ENCODE measurements at places on chromosomes 6 and 20.

GRCh38 chr20:36717657-36718056 is 28.2 kb downstream of the NDRG3 start:
- no peak for DNase-seq

GRCh38 chr6:155340464-155341129 is 26.3 kb upstream of the TFB1M start:
- DNase-seq, result no peak

DNA sequence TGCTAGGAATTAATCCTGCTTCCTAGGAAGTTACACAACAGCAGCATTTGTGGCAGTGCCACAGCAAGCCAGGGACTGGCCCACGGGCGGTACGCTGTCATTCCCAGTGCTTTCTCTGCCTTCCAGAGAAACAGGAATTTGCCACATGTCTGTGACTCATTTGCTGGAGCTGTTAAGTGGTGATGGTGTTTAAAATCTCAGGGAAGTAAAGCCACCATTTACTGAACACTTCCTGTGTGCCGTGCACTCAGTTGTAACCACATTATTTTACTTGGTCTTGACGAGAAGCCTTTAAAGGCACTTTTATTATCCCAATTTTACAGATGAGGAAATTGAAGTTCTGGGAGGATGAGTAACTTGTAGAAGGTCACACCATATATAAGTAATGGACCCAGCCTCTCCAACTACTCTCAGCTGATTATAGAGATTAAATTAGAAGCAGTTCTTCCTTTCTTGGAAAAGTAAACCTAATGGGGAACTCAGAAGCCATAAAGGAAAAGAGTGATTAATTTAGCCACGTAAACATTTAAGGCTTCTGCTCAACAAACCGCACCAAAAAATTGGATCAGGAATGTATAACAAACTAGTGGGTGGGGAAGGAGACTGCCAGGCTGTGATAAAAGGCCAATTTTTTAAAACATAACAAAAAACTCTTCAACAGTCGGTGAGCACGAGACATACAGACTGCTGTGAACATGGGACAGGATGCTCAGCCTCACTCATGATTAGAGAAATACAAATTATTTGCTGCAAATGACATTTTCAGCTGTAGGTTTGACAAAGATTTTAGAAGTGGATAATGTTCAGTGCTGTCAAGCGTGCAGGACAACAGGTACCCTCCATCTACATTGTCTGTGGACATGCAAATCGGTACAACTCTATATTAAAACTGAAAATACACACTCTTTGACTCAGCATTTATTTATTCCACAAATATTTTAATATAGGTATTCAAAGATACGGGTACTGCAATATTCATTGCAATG is 311.2 kb downstream of the NRN1 start:
- no peak for DNase-seq

DNA sequence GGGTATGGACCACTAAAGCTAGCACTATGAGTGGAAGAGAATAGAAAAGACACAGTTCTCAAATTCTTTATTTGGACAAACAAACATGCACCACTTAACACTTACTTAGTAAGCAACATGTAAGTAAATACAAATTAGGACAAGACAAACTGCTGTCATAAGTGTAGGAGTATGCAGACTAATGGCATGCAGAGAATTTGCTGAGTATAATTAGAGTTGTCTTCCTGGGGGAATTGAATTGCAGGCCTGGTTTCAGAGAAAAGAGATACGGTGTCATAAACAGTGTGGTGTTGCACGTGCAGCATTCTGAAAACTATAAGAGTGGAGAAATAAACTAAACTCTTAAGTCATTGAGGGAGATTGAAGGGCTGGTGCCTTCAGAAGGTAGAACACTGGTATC is 125.2 kb upstream of the EYA4 start:
- DNase-seq, result no peak

- no peak for DNase-seq
Observed at GRCh38 chr6:76000629-76001028, 71.8 kb downstream of the IMPG1 start.

GRCh38 chr6:13398421-13398994 is 70.2 kb upstream of the TBC1D7 start:
- no peak for DNase-seq

DNA sequence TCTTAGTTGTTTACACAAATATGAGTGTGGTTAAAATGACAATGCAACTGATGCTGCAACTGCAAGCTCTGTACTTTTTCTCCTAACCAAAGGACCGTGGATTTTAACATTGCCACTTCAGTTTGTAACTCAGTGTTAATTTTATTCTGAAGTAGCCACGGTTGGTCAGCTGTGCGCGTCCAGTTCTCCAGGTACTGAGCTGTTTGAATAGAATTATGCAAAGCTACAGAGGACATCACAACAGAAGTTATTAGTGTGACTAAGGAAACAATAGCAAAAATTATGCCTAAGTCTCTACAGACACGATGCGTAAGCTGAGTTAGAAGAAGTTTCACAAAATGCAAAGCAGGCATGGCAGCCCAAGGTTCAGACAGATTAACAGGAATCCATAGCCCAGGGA is 4.4 kb upstream of the ABHD12 start:
- DNase-seq, result no peak

GRCh38 chr6:95094751-95095663 is 482.3 kb upstream of the MANEA start:
- no peak for DNase-seq

DNA sequence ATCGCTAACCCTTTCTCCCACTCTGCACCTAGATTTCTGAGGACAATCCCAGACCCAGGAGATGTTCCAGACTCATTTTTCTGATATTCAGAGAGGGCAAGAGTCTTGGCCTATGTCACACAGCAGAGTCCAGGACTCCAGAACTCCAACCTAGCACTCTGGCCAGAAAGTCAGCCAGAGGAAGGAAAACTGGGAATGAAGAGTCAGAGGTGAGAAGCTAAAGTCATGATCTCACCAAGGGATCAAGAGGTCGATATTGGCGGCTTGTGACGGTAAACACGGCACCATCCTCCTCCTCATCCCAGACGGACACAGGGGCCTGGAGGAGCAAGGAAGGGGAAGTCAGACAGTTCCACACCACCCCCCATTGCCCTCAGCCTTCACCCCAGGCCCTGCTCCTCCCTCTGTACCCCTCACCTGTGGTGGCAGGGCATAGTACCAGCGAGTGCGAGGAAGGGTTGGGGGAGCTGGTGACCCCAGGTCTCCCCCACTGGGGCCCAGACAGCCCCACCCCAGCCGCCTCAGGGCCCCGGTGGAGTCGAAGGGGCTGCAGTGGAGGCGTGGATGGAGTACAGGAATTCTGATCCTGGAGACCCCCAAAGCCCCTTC is 1.8 kb downstream of the RGL2 start:
- DNase-seq, result no peak

DNA sequence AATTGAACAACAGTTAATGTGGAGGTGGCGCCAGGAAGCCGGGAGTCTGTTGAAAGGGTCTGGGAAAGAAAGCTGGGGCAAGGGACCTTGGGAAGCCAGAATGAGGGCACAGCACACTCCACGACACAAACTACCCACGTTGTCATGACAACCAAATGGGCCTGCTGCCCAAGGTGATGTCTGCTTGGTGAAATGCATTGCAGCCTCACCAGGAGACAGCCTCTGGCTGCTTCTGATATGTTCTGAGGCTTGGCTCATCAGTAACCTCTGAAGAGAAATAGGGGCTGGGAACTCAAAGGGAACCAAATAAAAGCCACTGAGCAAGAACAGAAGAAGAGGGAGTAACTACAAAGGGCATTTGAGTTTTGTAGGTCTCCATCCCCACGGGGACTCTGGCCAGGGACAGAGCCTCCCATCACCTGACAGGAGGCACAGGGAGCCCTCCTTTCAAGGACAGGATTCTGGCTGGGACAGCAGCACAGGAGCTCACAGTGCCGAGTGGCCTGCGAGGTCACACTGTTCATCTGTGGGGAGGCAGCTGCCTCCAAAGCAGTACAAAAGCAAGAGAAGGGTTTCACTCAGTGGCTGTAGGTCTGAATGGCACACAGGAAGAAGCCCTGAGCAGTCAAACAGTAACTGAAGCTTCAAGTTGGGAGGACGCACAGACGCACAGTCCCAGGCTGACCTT is 44.6 kb upstream of the KCNK16 start:
- DNase-seq, result no peak

- no peak for DNase-seq
Observed at GRCh38 chr20:54026295-54027064, 43.9 kb downstream of the BCAS1 start.

DNA sequence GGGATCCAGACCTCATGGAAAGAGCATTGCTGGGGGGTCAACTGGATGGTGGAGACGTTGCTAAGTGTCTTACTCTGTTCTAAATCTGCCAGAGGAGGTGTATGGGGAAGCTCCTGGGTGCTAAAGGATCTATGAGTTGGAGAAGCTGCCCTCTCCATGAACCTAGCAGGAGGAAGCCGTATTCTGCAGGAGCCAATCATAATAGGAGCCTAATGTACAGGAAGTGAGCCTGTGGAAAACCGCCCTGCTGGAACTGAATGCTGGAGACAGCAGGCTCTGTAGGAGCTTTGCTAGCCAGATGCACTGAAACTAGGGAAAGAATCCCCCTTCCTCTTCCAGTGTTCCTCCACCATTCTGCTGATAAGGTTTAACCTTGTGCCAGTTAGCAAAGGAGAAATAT is 10.9 kb downstream of the CASP8AP2 start:
- DNase-seq, result no peak

DNA sequence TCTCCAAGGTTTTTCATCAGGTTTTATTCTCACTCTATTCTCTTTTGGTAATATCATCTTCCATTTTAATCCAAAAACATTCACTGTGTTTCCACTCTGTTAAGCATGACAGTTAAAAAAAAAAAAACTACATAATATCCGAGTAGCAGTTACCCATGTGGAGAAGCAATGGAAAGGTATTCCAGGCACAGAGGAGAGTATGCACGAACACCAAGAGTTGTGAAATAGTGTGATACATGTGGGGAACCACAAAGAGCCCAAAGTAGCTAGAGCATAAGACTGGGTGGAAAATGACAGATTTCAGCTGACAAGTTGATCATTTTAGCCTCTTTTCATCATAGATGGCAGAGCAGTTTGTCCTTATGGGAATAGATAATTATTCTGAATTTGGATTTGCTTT is 19.9 kb upstream of the FBXL4 start:
- no peak for DNase-seq

- DNase-seq, result no peak
Observed at GRCh38 chr6:2625581-2625980, 125.1 kb downstream of the MYLK4 start.

All from naive thymus-derived CD4-positive, alpha-beta T cell (primary cell).